ENCODE measurements at places on chromosomes 13 and 19.
A peak's percentile ranks its signal among the peaks of the same experiment; 100 is the strongest.

DNA sequence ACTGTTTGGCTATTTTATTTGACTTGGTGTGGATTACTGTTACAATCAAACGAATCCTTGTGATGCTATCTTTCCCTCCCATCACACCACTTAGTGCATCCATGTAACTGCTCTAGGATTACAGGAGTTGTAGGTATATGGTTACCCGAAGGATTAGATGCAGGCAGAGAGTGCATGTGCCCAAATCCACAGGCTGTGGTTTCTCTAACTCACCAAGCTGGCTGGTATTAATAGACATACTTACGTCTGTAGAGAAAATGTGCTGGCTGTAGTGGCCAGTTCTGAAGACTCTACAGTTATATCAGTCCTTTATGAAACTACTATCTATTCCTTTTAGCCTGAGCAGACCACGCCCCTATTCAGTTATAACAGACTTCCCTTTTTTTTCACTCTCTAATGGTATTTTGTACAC lies 1.1 kb upstream of the HMGB1 start:
- DNase-seq, result no peak

DNA sequence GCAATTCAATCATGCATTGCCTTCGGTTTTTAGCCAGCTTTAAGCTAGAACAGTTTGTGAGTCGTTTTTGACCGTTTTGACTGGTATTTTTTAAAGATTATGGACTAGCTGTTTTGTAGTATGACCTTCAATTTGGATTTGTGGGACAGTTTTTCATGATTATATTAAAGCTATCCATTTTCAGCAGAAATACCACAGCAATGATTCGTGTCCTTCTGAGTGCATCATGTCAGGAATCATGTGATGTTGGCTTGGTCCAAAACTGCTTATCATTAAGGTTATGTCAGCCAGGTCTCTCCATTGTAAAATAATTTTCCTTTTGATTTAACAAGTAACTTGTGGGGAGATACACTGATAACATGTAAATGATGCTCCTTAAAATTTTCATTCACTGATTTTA lies 229.0 kb downstream of the POSTN start:
- DNase-seq, result no peak

GRCh38 chr13:64688893-64689677 lies 2541.1 kb downstream of the PCDH9 start:
- no peak for DNase-seq

GRCh38 chr19:4909156-4909896 lies at the start of gene UHRF1:
TSS of gene UHRF1 (plus strand) at chr19:4909501. CDS start at chr19:4910886, 1,385 bp downstream.
- no peak for DNase-seq

DNA sequence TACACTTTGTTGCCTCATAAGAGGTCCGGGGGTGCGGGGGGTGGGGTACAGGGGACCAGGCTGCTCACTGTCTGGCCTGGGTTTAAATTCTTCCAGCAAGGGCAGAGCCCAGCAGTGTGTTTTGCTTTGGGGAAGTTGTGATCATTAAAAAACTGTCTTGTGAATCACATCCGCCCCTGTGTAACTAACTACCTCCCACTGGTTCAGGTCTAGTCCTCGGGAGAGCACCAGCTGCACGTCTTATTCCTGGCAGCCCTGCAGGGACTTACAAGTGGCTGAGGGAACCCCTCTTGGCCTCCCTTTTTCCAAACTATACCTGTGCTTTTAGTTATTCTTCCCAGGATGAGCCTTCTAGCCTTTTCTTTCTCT lies 127.5 kb downstream of the SIPA1L3 start:
- DNase-seq, result no peak

DNA sequence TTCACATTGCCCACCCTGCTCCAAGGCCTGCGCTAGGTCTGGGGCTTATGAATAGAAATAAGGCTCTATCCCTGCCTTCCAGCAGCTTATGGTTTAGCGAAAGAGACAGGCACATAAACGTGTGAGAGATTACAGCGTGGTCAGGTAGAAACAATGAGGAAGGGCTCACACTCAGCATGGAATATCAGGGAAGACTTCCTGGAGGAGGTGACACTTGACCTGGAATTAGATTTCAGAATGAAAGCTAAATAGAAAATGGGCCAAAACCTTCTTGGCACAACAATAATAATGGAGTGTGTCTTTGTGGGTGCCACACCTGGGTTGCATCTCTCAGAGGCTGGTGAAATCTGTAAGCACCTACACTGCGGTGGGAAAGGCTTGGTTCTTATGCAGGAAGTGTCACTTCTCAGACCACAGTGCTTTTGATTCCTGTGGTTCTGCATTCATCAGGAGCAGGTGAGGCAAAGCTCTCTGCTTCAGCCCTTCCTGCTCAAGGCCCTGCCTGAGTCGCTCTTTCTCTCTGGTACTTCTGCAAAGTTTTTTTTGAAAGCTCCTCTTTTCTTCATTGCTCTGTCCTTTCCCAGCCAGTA lies 430.3 kb downstream of the ZNF536 start:
- no peak for DNase-seq

DNA sequence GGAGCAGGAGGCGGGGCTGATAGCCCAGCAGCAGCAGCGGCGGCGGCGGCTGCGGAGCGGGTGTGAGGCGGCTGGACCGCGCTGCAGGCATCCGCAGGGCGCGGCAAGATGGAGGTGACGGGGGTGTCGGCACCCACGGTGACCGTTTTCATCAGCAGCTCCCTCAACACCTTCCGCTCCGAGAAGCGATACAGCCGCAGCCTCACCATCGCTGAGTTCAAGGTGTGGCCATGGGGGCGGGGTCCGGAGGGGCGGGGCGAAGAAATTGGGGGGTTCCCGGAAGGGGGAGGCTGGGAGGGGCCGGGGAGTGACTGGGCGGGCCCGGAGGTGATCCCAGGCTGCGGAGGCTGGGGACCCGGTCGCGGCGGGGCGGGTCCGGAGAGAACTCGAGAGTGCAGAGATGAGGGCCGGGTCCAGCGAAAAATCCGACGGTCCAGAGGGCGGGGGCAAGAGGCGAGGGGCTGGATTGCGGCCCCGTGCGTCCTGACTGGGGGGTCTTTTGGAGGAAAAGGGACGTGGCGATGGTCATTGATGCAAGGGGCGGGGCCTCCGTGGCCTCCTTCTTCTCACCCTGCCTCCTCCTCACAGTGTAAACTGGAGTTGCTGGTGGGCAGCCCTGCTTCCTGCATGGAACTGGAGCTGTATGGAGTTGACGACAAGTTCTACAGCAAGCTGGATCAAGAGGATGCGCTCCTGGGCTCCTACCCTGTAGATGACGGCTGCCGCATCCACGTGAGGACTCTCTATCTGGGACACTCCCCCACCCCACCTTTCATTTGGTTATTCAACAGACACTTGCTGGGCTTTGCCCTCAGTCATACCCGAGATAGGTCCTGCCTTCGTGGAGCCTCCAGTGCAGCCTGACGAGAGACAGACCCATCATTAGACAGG lies at the start of gene TBCB:
Gene TBCB (plus strand): TSS at position 16 of the 891 bp plus-strand sequence. CDS start 93 bp downstream, at position 109.
- DNase-seq, result peak; percentile 95

All from stimulated activated CD4-positive, alpha-beta T cell treated with anti-CD3 and anti-CD28 coated beads, Interleukin-1b, Interleukin-23, amount 100 ng/mL, for 1 hour (primary cell).